Adrenal gland (tissue), 19 donors: ENCODE measurements at places on chromosomes 1 and 21. TPM values are rescaled to one million over a fixed set of nuclear protein-coding genes. Genes with fewer than 3 reads are reported as not detected.

The P3R3URF gene
- not detected for total RNA-seq

The ITGB2 gene
- total RNA-seq: 212 TPM

The RUNX3 gene
- total RNA-seq: 7.5 TPM

The SHISAL2A gene
- 0.58 TPM for total RNA-seq

The RABGGTB gene
- total RNA-seq: 85.9 TPM

The TRIM45 gene
- 2.0 TPM for total RNA-seq

The AKR7A3 gene
- 9.1 TPM for total RNA-seq

The GLIS1 gene
- total RNA-seq: not detected

The TFF3 gene
- total RNA-seq: 9.4 TPM

The SYPL2 gene
- total RNA-seq: 20.3 TPM

DNA sequence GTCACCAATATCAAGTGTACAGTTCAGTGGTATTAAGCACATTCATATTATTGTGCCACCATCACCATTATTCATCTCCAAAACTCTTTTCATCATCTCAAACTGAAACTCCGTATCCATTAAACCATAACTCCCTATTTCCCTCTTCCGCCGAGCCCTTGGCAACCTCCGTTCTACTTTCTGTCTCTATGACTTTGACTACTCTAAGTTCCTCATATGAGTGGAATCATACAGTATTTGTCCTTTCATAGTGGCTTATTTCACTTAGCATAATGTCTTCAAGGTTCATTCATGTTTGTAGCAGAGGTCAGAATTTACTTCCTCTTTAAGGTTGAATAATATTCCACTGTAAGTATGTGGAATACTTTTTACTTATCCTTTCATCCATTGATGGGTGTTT is 21.7 kb downstream of the SELP start:
- peaks cover 6% of the 10 kb centered on the region for H3K27me3 ChIP-seq
- H3K4me1 ChIP-seq: no peaks in the 10 kb centered on the region
- no peak overlapping the region for H3K27ac ChIP-seq
- H3K36me3 ChIP-seq: no peaks in the 10 kb centered on the region
- no peak overlapping the region for H3K4me3 ChIP-seq
- no peak for DNase-seq

DNA sequence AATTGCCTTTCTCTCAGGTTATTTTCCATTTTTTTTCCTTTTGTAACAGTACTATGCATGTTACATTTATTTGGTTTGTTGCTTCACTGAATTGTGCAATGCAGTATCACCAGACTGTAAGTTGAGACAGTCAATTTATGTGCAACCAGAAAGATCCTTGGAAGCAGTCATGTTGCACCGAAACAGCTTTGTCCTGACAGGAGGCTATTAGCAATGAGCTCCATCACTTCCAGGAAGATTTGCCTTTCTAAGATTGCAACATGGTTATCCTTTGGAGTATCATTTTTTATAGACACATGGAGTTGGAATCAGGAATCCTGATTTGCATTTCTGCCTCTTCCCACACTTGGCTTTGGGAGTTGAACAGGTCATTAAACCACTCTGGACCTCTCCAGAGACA is 84.5 kb upstream of the ST6GALNAC5 start:
- no peak overlapping the region for H3K4me3 ChIP-seq
- H3K27me3 ChIP-seq: no peaks in the 10 kb centered on the region
- H3K4me1 ChIP-seq: no peaks in the 10 kb centered on the region
- DNase-seq: no peak

DNA sequence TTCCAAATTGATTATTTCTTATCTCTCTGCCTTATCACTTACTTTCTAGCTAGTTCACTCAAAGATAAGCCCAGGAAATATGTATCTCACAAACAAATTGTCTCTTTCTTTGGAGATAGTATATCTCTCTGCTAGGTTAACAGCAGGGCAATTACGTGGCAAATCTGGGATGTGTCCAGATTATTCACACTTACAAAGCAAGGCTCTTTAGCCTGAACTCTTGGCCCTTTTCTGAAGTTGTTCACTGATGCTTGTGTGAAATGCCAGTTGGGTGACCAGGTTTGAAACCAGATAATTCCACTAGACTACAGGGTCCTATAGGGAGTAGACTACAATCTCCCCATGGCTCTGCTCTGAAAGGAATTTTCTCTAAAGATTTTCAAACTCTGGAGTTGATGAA is 30.8 kb upstream of the FAM78B start:
- no peak for DNase-seq
- no peaks in the 10 kb centered on the region for H3K36me3 ChIP-seq
- no peak overlapping the region for H3K4me3 ChIP-seq
- H3K27ac ChIP-seq: no peak overlapping the region
- H3K4me1 ChIP-seq: no peaks in the 10 kb centered on the region

GRCh38 chr21:44874497-44875315 is 1.2 kb upstream of the PTTG1IP start:
- peak overlapping the region; percentile 81 for H3K27ac ChIP-seq
- no peaks in the 10 kb centered on the region for H3K36me3 ChIP-seq
- DNase-seq: peak; percentile 80
- no peaks in the 10 kb centered on the region for H3K27me3 ChIP-seq

GRCh38 chr1:8416881-8417280 is 99.0 kb downstream of the SLC45A1 start:
- DNase-seq: no peak
- H3K36me3 ChIP-seq: no peaks in the 10 kb centered on the region
- H3K27ac ChIP-seq: peak overlapping the region; percentile 70

DNA sequence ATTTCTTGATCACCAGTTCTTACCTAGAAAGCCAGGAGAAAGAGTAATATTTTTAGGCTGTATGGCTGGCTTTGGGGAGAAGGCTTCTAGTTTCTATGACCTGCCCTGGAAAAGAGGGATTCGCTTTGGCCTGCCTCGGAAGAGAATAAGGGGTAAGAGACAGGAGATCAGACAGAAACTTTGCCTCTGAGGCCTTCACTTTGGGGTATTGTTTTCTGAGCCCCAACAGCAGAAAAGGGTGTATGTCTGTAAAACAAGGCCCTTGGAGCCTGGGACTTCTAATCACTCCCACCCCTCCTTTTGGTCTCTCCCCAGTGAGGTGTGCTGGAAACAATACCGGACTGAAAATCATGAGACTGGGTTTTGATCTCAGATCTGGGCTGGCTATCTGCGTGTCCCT is 5.1 kb downstream of the SLC45A3 start:
- peaks cover 17% of the 10 kb centered on the region for H3K4me1 ChIP-seq
- H3K4me3 ChIP-seq: no peak overlapping the region
- no peaks in the 10 kb centered on the region for H3K27me3 ChIP-seq
- DNase-seq: no peak
- H3K27ac ChIP-seq: no peak overlapping the region
- H3K36me3 ChIP-seq: no peaks in the 10 kb centered on the region

- H3K27me3 ChIP-seq: no peaks in the 10 kb centered on the region
- H3K4me1 ChIP-seq: peaks cover 6% of the 10 kb centered on the region
- no peaks in the 10 kb centered on the region for H3K36me3 ChIP-seq
Measured at GRCh38 chr1:211761400-211761799, 69.2 kb downstream of the LPGAT1 start.

- H3K27ac ChIP-seq: no peak overlapping the region
- no peak overlapping the region for H3K4me3 ChIP-seq
- no peaks in the 10 kb centered on the region for H3K27me3 ChIP-seq
- H3K36me3 ChIP-seq: no peaks in the 10 kb centered on the region
Measured at GRCh38 chr1:53598966-53599365, 139.8 kb downstream of the DMRTB1 start.

GRCh38 chr1:204149635-204150565 is 1.9 kb downstream of the ETNK2 start:
- H3K4me1 ChIP-seq: peaks cover 18% of the 10 kb centered on the region
- H3K27me3 ChIP-seq: no peaks in the 10 kb centered on the region

GRCh38 chr1:217272385-217272784 is 358.5 kb downstream of the GPATCH2 start:
- DNase-seq: no peak
- no peaks in the 10 kb centered on the region for H3K36me3 ChIP-seq
- H3K4me3 ChIP-seq: no peak overlapping the region
- no peaks in the 10 kb centered on the region for H3K27me3 ChIP-seq
- H3K27ac ChIP-seq: no peak overlapping the region

DNA sequence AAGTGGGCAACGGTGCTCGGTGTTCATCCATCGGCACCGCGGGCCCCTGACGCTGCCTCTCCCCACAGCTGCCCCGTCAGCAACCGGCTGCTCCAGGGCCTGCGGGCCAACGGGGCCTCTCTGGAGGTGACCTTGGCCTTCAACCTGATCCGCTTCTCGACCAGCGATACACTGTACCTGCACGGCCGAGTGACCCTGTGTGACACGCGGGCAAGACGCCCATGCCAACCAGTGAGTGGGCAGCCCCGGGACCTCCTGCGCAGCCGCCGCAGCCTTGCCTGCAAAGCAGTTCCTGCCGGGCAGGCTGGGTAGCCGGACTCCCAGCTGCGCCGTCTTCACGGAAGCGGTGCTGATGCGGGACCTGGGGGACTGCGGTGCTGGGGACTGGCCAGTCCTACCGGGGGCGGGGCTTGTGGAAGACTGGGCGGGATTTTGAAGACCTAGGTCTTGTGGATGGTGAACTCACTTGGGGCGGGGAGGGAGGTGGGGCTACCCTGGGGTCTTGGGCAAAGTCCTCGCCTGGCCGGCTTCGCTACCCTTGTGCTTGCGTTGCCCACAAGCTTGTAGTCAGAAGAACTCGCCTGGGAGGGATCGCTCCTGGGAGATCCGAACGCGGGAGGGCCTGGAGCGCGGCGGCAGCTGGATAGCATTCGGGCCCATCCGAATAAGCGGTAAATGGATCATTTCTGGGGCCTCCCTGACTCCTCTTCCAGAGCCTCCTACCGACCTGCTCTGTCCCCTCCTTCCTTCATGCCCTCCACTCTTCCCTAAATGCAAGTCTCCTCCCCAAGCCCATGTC is 8.8 kb upstream of the CEP85 start:
- no peaks in the 10 kb centered on the region for H3K36me3 ChIP-seq
- DNase-seq: peak; percentile 84
- H3K4me1 ChIP-seq: peaks cover 5% of the 10 kb centered on the region
- peak overlapping the region; percentile 5 for H3K4me3 ChIP-seq
- no peaks in the 10 kb centered on the region for H3K27me3 ChIP-seq

GRCh38 chr1:5509664-5510452 is 482.4 kb downstream of the NPHP4 start:
- H3K27ac ChIP-seq: no peak overlapping the region
- peaks cover 4% of the 10 kb centered on the region for H3K27me3 ChIP-seq
- no peaks in the 10 kb centered on the region for H3K4me1 ChIP-seq
- H3K36me3 ChIP-seq: no peaks in the 10 kb centered on the region

DNA sequence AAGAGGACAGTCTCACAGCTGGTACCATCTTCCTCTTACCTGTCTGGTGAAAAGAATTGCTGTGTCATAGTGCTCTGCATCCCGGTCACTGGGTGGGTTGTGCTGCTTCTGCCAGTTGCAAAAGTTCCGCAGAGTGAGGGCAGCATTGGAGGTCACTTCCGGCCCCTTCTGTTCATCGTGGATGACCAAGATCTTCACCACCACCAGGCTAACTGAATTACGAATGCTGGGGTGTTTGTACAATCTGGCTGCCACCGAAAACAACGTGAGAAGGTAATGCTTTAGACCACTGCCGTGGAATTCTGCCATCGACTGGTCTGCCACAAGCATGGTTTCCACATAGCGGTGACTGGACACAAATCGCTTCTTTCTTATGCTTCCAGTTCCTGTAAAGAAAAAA is 2.9 kb downstream of the ADAMTS1 start:
- DNase-seq: peak; percentile 27
- peaks cover 15% of the 10 kb centered on the region for H3K27me3 ChIP-seq
- peaks cover 4% of the 10 kb centered on the region for H3K4me1 ChIP-seq
- H3K27ac ChIP-seq: peak overlapping the region; percentile 94
- no peak overlapping the region for H3K4me3 ChIP-seq

DNA sequence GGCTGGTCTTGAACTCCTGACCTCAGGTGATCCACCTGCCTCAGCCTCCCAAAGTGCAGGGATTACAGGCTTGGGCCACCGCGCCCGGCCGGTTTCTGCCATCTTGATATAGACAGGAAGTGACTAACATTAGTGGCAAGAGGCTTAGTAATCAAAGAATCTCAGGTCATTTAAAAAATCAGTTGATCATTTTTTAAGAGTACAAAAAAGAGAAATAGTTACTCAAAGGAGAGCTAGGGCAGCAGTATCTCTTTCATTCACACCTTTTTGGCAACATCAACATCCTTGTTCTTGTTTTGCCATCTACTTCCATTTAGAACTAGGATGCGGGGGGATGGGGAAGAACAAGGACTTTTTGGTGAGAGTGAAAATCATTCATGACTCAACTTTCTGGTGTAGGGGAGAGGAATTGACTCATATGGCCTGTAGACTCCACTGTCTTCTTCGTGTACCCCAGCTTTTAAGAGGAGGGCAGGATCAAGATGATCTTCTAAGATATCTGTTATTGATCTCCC is 8.8 kb downstream of the FCRLB start:
- no peak overlapping the region for H3K27ac ChIP-seq
- no peaks in the 10 kb centered on the region for H3K36me3 ChIP-seq
- no peak overlapping the region for H3K4me3 ChIP-seq
- H3K27me3 ChIP-seq: peaks cover 4% of the 10 kb centered on the region
- no peaks in the 10 kb centered on the region for H3K4me1 ChIP-seq

GRCh38 chr1:114558544-114558943 is 22.9 kb downstream of the BCAS2 start:
- no peak for DNase-seq
- H3K27me3 ChIP-seq: no peaks in the 10 kb centered on the region
- no peaks in the 10 kb centered on the region for H3K4me1 ChIP-seq
- no peak overlapping the region for H3K4me3 ChIP-seq
- H3K27ac ChIP-seq: no peak overlapping the region
